ENCODE measurements at places on chromosomes 1 and 21.

GRCh38 chr1:156941675-156942074 is 21.2 kb downstream of the LRRC71 start:
- no peak for DNase-seq

DNA sequence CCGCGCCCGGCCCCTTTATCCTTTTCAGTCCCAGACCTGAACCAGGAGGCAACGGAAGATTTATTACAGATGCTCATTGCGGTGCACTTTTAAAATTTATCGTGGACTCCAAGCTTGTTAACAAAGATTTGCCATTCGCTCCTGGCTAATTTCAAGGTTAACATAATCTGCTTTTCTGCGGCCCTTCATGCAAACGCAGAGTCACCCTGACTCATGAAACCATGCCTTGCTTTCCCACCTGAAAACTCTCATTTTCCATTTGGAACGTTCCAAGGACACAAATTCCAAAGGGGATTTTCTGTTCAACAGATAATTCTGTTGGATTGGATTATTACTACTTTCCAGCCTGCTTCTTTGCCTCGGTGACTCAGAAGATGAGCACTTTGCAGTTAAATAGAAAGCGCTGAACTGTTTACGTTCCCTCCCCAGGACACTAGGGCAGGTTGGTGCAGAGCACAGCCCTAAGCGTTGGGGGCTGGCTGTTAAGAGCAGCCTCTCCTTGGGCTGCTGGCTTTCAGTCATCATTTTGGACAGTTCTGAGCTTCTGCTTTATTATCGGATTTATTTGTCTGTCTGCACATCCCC is 51.1 kb downstream of the CD247 start:
- no peak for DNase-seq

- no peak for DNase-seq
Observed at GRCh38 chr1:86273066-86273465, 116.5 kb upstream of the COL24A1 start.

DNA sequence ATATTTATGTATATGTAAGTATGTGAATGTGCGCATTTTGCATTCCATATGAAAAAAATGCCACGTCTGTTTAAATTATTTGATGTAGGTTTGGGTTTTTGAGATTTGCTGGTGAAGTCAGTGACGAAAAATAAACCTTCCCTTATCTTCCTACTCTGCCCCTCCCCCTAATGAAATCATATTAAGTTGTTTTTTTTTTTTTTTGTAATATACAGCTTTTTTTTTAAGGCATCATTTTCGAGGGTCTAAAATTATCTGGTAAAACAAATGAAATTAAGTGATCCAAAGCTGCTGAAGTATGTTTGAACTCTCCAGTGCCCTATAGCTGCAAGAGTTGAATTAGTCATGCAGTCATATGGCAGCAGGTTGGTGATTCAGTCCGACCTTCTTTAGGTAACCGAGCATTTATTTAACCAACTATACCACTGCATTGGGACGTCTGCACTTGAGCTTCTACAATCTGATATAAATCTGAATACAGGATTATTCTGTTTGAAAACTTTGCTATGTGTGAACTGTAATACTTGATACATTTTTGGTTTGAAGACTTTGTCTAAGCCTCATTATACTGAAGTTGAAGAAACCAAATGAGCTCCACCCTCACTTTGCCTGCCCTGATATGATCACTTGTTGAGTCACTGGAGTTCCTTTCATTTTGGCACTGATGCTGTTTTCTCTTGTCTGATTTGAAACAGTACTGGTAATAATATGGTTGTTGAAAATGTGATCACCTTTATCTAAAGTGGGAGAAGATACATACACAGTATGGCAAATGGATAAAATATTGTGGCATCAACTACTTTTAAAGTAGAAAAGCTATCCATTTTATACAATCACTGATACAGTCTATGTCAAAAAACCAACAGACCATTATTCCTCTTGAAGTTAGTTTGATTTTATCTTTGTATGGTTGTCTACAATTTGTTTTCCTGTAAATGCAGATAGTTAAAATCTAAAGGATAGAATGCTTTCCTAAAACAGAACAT is 11.7 kb downstream of the PDIK1L start:
- DNase-seq = peak; percentile 18

DNA sequence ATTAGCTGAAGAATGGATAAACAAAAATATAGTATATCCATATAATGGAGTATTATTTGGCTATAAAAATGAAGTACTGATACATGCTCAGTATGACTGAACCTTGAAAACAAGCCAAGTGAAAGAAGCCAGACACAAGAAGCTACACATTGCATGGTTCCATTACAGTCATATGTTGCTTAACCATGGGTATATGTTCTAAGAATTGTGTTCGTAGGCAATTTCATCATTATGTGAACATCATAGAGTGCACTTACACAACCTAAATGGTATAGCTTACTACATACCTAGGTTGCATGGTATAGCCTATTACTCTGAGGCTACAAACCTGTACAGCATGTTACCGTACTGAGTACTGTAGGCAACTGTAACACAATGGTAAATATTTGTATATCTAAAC is 28.6 kb upstream of the FCAMR start:
- no peak for DNase-seq

- no peak for DNase-seq
Observed at GRCh38 chr21:28669971-28670653, 322.6 kb downstream of the LTN1 start.

DNA sequence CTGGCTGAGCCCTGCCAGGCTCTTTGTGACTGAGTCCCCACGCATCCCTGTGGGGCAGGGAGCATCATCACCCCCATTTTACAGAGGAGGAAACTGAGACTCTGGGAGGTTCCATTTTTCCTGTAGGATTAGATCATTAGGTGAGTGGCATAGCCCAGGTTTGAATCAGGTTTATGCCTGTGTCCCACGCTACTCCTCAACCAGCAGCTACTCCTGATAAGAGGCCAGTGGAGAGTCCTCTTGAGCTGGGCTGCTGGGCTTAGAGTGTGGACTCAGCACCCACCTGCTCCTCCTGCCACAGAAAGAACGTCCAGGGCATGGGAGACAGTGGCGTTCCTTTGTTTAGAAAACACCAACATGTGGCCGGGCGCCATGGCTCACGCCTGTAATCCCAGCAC is 30.7 kb downstream of the TNFRSF1B start:
- DNase-seq = no peak

GRCh38 chr21:34606621-34607020 is 8.3 kb downstream of the RCAN1 start:
- no peak for DNase-seq

DNA sequence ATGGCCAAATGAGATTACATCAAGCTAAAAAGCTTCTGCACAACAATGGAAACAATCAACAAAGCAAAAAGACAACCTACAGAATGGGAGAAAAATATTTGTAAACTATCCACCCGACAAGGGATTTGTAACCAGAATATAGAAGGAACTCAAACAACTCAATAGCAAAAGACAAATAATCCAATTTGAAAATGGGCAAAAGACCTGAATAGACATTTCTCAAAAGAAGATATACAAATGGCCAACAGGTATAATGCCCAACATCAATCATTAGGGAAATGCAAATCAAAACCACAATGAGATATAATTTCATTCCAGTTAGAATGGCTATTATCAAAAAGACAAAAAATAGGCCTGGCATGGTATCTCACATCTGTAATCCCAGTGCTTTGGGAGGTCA is 140.0 kb downstream of the GLUL start:
- DNase-seq = no peak

- no peak for DNase-seq
Observed at GRCh38 chr1:91031081-91031480, 9.2 kb upstream of the ZNF644 start.

GRCh38 chr1:88973520-88974137 is 18.8 kb downstream of the KYAT3 start:
- DNase-seq = no peak

GRCh38 chr1:75233302-75233929 is 99.2 kb downstream of the LHX8 start:
- DNase-seq = no peak

GRCh38 chr21:15763359-15763758 is 33.6 kb downstream of the USP25 start:
- no peak for DNase-seq

DNA sequence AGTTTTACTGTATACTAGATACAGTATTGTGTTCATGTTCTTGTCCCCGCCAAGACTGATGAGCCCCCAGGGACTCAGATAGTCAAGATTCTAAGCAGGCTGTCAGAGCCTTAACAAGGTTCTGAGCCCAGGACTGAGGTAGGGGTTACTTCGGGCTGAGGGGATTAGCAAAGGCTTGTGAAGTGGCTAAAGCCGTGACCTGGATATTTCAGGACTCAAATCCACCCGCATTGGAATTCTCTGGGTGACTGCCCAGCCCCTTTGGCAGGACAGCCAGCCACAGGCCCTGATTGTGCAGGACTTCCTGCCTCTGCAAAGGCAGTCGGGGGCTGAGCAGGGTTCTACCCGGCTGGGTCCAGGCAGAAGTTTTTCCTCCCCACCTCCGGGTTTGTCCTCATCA is at the start of gene PLA2G5:
Gene PLA2G5, plus strand, starts transcription at position 321 of the 400 bp plus-strand sequence. CDS start 14,637 bp downstream, outside the sequence.
- no peak for DNase-seq

- DNase-seq = no peak
Observed at GRCh38 chr1:37137601-37138000, 103.3 kb upstream of the GRIK3 start.

DNA sequence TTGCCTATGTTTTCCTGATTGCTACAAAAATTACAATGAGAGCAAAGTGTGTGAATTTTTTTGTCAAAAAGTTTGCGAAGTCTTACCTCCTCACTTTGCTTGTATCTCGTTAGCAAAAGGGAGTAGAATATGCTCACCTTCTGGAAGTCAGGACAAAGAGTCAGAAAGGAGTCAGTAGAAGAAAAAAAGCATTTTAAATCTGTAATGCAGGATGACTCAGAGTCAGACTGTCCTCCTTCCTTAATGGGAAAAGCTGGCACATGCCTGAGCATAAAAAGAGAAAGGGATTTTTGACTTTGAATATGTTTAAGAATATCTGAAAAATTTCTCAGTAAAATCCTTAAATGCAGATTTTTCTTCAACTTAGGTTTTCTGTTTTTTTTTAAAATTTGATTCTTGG is 14.2 kb upstream of the VN1R5 start:
- DNase-seq = no peak

- no peak for DNase-seq
Observed at GRCh38 chr1:17976854-17977253, 130.7 kb upstream of the IGSF21 start.

GRCh38 chr1:75964760-75965408 is 32.7 kb upstream of the ASB17 start:
- no peak for DNase-seq

GRCh38 chr21:44370786-44371410 is 17.5 kb downstream of the TRPM2 start:
- DNase-seq = no peak

- no peak for DNase-seq
Observed at GRCh38 chr1:173648880-173649605, 13.9 kb downstream of the TEX50 start.

- DNase-seq = no peak
Observed at GRCh38 chr1:49397086-49397485, 620.4 kb upstream of the BEND5 start.

- no peak for DNase-seq
Observed at GRCh38 chr1:100722221-100722620, 2.7 kb downstream of the VCAM1 start.

DNA sequence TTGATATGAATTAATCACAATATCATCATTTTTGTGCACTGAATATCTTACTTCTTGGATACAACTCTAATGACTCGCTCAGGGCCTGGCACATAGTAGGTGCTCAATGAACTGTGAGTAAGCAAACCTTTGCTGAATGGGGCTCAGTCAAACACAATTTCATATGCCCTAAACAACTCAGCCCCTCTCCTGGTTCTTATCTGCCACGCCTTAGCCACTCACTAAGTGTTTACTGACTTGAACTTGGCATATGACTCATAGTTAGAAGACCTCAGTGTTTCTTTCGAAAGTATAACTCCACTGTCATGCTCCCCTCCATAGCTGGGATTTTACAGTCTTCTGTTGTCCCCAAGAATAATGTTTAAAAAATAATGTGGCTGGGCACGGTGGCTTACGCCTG is 4.8 kb upstream of the IFNLR1 start:
- DNase-seq = peak; percentile 63

DNA sequence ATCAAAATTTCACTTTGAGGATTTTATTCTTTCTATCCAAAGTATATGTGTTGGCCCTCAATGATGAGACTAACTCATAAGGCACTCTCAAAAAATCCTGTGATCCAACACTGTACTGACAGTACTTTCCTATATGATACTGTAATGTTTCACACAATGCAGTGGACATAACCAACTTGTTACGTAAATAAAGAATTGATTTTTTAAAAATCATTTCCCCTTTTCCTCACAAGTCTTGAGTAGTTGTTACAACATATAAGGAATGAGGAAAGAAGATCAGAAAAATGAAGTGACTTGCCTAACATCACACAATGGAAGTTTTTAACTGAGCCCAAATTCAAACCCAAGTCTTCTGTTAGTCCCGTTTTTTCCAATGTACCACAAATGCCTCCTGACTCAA is 17.2 kb downstream of the PTP4A2 start:
- no peak for DNase-seq

DNA sequence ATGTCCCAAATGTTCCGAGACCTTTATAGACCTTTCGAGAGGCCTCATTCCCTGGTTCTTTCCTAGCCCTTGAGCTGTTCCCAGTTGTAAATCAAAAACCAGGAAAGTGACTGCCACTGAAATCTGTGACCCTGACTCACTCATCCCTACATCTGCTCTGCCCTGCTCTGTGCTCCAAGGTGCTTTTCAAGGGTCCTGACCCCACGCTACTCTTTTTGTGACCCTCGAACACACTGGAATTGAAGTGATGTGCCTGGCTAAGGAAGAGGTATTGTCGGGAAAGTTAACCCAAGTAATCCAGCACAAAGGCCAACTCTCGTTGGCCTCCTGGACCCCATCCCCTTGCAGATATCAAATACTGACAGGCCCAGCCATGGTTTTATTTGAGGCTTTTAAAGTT is 244.4 kb downstream of the HHAT start:
- DNase-seq = no peak

GRCh38 chr1:15701784-15702183 is 17.7 kb downstream of the PLEKHM2 start:
- no peak for DNase-seq

DNA sequence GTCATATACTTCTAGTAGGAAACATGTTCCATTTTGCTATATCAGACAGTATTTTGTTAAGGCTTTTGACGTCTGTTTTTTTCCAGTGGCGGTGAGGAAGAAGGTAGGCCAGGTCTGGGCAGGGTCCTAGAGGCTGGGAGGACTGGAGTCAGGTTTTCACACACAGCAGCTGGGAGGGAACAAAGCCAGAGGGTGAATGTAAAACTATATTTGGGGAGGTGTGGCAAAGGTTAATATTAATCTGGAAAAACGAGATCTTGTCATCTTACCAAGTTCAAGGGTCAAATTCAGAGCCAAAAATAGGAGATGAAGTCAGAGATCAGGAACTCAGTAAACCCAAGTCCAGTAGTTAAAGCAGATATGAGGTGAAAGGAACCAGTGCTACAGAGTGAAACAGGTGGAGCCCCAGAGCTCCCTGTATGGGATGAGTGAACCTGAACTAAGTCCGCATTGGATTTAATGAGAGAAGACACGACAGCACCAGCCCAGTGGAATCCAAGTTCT is 10.7 kb upstream of the OTUD7B start:
- DNase-seq = no peak

Measured in stimulated activated CD4-positive, alpha-beta T cell treated with anti-CD3 and anti-CD28 coated beads, Interleukin-4, amount 100 ng/mL, for 24 hours (primary cell).